ENCODE measurements at places on chromosomes 2 and 18.

GRCh38 chr2:237411683-237412423, 2.1 kb downstream of the COL6A3 start:
- DNase-seq: no peak

DNA sequence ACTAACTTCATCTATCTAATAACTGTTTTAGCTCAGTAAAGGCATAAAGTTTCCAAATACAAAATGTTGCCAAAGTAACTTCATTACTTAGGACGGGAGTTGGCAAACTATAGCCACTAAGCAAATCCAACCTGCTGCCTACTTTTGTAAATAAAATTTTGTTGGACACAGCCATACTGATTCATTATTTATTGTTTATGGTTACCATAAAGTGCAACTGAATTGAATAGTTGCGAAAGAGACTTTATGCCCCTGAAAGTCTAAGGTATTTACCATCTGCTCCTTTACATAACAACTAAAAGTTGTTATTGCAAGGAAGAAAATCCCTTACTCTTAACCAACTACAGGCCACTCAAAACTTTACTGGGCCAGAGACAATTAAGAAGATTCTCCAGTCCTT, 256.7 kb upstream of the RBBP8 start:
- no peak for DNase-seq

GRCh38 chr18:7141287-7141686, 23.7 kb upstream of the LAMA1 start:
- no peak for DNase-seq

GRCh38 chr2:39685126-39685525, 19.4 kb downstream of the TMEM178A start:
- DNase-seq: no peak

- peak; percentile 83 for DNase-seq
Measured at GRCh38 chr2:73984922-73985307, 205 bp downstream of the TET3 start.

DNA sequence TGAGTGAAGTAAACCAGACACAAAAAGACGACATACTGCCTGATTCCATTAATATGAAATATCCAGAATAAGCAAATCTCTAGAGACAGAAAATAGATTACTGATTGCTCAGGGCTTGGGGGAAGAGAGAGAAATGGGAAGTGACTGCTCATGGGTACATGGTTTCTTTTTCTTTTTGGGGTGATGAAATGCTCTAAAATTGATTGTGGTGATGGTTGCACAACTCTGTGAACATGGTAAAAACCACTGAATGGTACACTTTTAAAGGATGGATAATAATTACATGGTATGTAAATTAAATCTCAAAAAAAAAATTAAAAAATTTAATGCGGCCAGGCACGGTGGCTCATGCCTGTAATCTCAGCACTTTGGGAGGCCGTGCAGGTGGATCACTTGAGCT, 39.3 kb downstream of the RPL31 start:
- no peak for DNase-seq

DNA sequence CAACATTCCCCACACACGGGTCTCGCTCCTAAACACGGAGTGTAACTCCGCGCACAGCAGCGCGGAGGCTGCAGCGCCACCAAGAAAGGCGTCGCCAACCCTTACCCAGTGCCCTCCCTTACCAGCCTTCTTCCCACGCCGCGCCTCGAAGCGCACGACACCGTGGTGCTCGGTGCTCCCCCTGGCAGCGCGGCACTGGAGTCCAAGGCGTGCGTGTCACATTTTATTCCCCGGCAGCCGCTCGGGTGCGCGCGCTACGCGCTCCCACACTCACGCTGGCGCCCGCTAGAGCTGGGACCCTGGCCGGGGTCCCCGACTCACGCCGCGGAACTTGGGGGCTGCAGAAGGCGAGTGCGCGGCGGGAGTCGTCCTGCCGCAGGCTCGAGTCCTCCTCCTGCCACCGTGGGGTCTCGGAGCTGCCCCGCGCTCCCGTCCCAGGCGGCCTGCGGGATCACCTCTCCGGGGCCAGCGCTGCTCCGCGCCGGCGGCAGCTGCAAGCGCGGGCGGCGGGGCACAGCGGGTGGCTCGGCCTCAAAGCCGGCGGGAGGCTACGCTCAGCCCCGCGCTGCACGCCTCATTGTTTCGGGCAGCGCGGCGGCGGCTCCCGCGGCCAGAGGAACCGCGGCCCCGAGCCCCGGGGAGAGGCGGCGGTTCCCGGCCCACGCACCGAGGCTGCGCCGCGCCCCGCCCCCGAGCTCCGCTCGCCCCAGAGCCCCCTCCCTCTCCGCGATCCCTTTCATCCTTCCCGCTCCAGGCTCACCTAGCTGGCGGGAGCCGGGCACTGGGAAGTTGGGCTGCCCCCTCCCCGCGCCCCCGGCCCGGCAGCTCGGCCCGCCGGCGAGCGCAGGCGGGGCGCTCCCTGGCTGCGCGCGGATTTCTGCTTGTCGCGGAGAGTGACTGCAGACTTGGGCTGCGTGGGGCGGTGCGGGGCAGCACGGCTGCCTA, at the start of gene ST6GAL2:
Gene ST6GAL2, minus strand, starts transcription at position 197 of the 945 bp plus-strand sequence. CDS start 42,190 bp downstream, outside the sequence.
- DNase-seq: peak; percentile 66
